MV-4-11 (cell line): ENCODE measurements at places on chromosomes 2 and 18.

- DNase-seq: no peak
These were observed 77.9 kb upstream of the ARL5A start for GRCh38 chr2:151905963-151906632.

GRCh38 chr2:160472839-160473251, 20.8 kb downstream of the RBMS1 start:
- no peak for DNase-seq

DNA sequence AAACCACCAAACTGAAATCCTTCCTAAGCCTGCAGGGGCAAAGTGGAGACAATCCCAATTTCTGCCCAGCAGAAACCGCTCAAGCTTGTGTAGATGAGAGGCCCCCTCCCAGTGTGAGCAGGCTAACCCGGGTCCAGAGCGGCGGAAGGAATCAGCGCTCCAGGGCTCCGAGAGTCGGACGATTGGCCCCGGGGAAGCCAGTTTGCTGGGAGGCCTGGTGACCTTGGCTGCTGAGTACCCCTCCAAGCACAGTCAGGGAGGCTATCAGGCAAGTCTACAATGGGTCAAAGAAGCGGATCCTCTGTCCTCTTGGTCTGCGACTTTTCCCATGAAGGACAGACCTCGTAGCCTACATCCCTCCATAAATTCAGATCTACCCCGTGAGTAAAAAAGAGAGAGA, 16.8 kb upstream of the EN1 start:
- no peak for DNase-seq

GRCh38 chr2:158664987-158665386, 130.1 kb upstream of the DAPL1 start:
- DNase-seq: no peak

GRCh38 chr2:102932501-102932900, 170.7 kb downstream of the TMEM182 start:
- DNase-seq: no peak

- no peak for DNase-seq
These were observed 42.0 kb downstream of the EPAS1 start for GRCh38 chr2:46339200-46339599.

DNA sequence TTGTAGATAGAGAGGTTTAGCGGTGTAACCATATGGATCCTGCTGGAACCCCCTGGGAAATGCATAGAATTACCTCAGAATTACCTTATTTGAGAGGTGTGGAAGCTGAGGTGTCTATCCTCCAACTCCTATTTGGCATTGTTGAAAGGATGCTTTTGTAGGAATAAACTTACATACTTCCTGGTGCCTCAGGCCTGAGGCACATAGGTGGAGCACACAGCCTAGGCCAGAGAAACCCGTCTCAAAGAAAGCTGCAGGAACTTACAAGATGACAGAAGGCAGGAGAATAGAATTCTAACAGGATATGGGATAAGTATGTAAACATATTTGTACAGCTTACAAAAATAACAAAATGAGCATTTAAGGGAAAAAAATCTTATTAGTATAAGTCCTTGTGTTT, 1507.2 kb upstream of the ZEB2 start:
- DNase-seq: no peak

DNA sequence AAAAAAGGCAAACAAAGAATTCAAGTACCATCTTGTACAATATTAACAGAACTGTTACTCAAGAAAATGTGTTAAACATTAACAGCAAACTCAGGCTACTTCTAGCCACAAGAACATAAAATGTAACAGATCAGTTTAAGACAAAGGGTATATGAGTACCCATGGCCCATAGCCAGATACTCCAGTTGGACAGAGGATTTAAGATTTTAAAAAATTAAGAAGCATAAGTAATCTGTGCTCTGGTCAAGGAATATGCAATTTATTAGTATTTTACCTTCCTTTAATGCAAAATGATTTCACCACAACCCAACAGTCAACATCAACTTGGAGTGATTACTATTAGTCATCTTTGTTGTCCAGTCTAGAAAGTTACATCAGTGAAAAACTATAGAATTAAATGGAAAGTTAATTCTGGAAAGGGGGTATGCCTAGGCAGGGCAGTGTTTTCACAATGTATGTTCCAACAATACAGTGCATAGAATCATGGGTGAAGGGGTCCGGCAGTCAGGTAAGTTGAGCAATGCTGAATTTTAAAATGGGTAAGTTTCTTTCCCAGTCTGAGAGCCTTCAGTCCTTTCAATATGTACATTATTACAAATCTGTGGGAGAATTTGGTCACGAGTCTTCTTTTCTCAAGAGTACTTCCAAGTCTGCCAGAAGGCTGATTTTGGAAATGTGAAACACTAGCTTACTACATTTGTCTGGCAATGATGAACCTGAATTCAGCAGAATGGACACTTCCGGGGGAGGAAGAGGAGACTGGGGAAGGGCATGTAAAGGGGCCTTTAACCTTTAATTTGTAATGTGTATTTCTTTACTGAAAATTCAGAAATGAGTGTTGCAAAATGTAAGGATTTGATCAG, 34.5 kb downstream of the SFT2D3 start:
- no peak for DNase-seq

DNA sequence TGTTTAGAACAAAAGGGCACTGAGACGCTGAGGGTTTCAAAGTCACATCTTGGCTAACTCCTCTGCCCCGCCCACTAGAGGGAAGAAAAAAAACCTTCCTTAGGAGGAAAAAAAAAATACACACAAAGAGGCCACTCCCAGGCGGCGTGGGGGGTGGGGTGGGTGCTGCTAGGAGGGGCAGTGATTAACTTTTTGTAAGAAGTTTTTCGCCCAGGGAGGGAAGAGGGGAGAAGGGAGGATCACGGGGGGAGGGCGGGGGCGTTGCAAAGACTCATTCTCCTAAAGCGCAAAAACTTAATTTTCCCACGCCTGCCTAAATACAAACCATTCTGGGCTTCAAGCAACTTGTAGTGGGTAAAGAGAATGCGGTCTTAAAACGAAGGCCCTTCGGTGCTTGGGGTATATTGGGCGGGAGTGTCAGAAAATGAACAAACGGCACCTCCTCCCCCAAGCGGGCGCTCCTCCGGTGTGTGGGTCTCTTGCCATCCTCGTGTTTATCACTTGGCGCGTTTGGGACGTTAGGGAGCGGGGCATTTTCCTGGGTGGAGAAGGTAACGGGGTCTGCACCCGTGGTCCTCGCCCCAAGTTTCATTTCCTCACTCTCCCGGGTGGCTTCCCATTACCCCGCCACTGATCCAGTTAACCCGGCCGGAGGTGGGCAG, 1.7 kb downstream of the CXCR4 start:
- peak; percentile 84 for DNase-seq

DNA sequence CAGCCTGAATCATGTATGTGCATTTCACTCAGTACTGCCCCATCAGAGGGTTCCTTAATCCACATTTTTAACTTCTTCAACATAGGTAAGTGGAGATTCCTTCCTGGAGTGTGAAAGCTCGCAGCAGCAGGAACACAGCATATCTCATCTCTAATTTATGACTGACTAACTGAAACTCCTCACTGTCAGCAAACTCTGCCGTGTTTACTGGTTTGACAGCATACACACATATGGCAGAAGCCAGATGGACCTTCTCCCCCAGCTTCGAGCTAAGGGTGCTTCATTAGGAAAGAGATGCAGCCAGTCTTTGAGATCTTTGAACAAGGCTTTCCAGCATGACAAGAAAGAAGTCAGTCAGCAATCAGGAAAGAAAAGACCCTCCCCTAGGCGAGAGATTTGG, 200.3 kb upstream of the ACVR2A start:
- no peak for DNase-seq

GRCh38 chr18:23114171-23114881, 21.0 kb upstream of the CABLES1 start:
- DNase-seq: no peak

- no peak for DNase-seq
These were observed 140.4 kb downstream of the KCTD1 start for GRCh38 chr18:26407736-26408601.

- DNase-seq: no peak
These were observed 28.5 kb upstream of the MCFD2 start for GRCh38 chr2:46943881-46944798.

- peak; percentile 68 for DNase-seq
These were observed 5.5 kb downstream of the COLEC12 start for GRCh38 chr18:495017-495416.

DNA sequence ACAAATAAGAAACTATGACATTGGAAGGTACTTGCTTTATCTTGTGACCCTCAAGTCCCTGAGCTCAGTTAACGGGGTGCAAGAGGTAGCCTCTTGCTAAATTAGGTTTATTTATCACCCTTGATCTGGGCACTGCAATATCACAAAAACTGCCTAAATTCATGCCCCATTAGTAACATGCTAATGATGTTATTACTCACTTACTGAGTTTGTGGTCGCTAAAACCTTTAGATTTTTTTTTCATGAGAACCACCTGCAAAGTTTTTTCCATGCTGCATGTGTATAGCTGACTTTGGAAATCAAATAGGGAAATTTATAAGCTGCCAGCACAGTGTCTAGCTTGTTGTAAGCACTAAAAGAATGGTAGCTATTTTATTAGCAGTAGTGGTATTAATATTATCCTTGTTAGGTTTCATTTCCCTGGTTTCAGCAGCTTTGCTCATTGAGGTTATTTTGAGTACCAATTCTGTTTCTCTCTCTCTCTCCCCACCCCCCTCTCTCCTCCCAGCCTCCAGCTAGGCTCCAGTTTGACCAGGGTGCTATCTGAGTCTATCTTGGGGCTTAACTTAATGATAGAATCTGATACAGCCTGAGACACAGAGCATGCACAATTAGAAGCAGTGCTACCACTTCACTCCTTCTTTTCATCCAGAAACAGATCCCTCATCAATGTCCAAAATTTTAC, 88.7 kb upstream of the ATP8B1 start:
- no peak for DNase-seq

GRCh38 chr18:59040770-59041148, 98.9 kb upstream of the SEC11C start:
- DNase-seq: no peak

DNA sequence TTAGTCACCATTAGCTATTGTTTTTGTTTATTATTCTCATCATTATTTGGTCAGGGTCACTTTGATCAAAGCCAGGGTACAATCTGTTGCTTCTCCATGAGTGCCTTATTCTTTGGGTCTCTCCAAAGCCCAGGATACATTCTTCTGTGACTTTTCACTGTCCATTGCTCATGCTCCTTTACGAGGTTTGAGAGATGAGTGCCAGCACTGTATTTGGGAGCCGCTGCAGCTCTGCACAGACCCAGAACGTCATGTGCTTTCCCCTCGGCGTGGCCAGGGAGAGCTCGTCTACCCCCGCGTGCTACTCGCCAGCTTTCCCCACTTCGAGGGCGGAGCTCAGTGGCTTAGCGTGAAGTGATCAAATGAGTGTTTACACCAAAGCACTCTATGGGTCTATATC, 123.7 kb downstream of the COL6A3 start:
- no peak for DNase-seq

DNA sequence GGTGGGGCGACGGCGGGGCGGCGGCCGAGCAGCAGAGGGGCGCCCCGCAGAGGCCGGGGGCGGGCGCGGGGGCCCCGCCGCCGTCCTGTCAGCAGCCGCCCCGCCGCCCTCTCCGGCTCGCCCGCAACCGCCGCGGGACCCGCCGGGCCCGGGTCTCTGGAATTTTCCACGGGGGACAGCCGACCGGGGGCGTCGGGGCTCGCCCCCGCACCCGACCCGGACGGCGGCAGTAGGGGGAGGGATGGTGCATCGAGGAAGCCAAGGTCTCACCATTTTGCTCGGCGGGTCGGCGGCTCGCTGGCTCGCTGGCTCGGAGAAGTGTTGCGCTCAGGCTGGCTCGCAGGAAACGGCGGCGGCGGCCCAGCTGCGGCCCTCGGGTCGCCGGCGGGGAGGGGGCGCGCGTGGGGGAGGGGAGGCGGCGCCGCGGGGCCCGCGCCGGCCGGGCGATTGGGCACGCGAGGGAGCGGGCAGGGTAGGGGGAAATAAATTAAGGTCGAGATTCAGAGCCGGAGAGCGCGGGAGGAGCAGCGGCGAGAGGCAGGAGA, 405 bp downstream of the PPP3R1 start:
- DNase-seq: no peak

DNA sequence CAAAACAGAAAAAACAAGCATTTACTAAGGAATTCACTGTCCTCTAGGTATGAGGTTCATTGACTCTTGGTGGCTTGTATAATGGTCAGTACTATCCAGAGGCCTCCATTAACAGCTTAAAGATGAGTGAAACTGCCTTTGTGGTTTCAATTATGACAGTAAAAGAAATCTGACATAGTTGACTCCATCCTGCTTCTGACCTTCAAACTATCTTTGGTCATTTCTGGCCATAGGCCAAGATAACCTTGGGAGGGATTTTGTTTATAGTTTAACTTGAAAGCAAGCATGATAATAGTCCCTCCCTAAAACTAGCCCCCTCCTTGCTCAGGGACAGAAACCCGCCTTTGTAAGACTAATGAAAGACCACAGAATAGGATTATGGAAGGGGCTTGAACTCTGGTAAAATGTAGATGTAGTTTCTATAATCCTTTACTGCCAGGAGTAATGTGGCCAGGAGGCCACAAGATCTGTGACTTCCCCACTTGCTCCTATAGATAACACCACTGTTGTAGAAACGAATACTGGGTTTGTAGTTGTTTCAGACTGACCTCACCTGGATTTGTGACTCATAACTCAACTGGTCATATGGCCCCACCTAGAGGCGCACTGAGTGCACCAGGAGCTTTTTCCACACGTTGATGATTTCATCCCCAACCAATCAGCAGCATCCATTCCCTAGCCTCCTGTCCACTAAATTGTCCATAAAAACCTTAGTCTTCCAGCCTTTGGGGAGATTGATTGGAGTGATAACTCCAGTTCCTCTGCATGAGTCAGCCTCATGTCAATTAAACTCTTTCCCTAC, 8.6 kb upstream of the PLEKHM3 start:
- peak; percentile 14 for DNase-seq

DNA sequence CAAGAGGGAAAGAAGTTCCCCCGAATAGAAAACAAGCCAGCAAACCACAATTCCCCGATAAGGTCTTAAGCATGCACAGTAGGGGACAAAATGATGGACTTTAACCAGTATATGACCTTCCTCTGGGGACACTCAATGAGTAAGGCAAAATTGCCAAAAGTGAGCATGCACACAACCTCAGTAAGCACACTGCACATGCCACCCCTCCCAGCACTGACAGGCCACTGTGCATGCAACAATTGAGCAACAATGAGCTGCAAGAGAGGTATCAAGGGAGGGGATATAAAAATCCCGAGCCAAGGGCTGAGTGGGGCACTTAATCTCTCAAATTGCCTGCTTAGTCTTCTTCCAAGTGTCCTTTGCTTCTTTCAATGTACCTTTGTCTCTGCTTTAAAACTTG, 935.8 kb upstream of the SLC39A10 start:
- DNase-seq: no peak

- no peak for DNase-seq
These were observed 397.8 kb downstream of the NBAS start for GRCh38 chr2:15163326-15163725.

DNA sequence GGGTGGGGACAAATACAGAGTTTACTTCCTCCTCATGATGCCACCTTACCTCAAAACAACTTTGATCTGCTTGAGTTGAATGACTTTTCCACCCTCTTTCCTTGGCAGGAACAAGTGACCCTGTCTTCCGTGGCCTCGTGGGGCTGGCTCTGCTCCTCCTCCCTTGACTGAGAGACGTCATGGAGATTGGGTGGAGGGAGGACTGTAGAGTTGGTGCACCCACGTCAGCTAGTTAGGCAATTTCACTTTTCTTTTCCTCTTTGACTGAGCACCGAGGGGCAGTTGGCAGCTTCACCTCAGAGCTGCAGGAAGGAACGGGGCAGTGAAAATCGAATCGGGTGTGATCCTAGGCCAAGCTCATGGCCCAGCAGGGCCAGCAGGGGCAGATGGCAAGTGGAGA, at the start of gene SP140:
Gene SP140, plus strand, starts transcription at position 251 of the 400 bp plus-strand sequence. Its CDS starts 109 bp downstream, at position 360.
- no peak for DNase-seq

- DNase-seq: peak; percentile 9
These were observed 41.4 kb upstream of the RBMS1 start for GRCh38 chr2:160534996-160535395.
